ENCODE measurements at places on chromosomes 7 and 10. TPM values are rescaled to one million over a fixed set of nuclear protein-coding genes. Genes with fewer than 3 reads are reported as not detected.

The PRPS1L1 gene
- total RNA-seq = not detected

The CARD11 gene
- 1.9 TPM for total RNA-seq

GRCh38 chr10:33032654-33033151 lies 74.7 kb upstream of the ITGB1 start:
- H3K4me1 ChIP-seq = no peaks in the 10 kb centered on the region
- no peak for DNase-seq
- no peak overlapping the region for H3K27ac ChIP-seq
- H3K4me3 ChIP-seq = no peak overlapping the region
- H3K27me3 ChIP-seq = no peaks in the 10 kb centered on the region

- DNase-seq = no peak
- no peaks in the 10 kb centered on the region for H3K36me3 ChIP-seq
- no peak overlapping the region for H3K27ac ChIP-seq
- H3K27me3 ChIP-seq = no peaks in the 10 kb centered on the region
Measured at GRCh38 chr7:1020849-1021251, 23.5 kb upstream of the GPR146 start.

- H3K4me1 ChIP-seq = no peaks in the 10 kb centered on the region
- no peaks in the 10 kb centered on the region for H3K27me3 ChIP-seq
- DNase-seq = no peak
- H3K36me3 ChIP-seq = no peaks in the 10 kb centered on the region
- peak overlapping the region; percentile 33 for H3K27ac ChIP-seq
Measured at GRCh38 chr10:95661818-95662217, 5.3 kb upstream of the ALDH18A1 start.

DNA sequence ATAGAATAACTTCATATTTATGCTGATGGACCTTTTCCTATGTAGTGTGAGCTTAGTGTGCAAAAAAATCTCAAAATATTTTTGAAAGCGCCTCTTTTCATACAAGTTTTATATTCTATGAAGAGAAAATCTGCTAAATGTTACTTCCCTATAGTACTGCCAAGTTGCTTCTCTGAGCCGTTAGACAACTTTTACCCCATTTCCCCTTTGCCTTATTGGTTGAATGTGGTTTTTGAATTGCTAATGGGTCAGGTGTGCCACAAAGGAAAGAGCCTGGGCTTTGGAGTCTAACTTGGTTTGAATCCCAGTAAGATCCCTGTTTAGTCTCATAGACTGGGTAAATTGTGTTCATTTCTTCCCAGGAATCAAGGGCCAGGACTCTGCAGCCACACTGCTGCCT lies 261.5 kb downstream of the SNX10 start:
- no peak for DNase-seq
- no peaks in the 10 kb centered on the region for H3K27me3 ChIP-seq
- no peaks in the 10 kb centered on the region for H3K4me1 ChIP-seq
- no peak overlapping the region for H3K4me3 ChIP-seq

- DNase-seq = no peak
- H3K27ac ChIP-seq = no peak overlapping the region
- no peaks in the 10 kb centered on the region for H3K36me3 ChIP-seq
- no peak overlapping the region for H3K4me3 ChIP-seq
Measured at GRCh38 chr10:129277084-129277483, 190.0 kb upstream of the MGMT start.

Measured in aorta (tissue), 5 donors.